ENCODE measurements at places on chromosomes 2 and 18.

- DNase-seq, result no peak
Observed at GRCh38 chr2:177989029-177989885, 83.3 kb downstream of the PDE11A start.

GRCh38 chr2:209236377-209236776 is 187.5 kb upstream of the MAP2 start:
- no peak for DNase-seq

DNA sequence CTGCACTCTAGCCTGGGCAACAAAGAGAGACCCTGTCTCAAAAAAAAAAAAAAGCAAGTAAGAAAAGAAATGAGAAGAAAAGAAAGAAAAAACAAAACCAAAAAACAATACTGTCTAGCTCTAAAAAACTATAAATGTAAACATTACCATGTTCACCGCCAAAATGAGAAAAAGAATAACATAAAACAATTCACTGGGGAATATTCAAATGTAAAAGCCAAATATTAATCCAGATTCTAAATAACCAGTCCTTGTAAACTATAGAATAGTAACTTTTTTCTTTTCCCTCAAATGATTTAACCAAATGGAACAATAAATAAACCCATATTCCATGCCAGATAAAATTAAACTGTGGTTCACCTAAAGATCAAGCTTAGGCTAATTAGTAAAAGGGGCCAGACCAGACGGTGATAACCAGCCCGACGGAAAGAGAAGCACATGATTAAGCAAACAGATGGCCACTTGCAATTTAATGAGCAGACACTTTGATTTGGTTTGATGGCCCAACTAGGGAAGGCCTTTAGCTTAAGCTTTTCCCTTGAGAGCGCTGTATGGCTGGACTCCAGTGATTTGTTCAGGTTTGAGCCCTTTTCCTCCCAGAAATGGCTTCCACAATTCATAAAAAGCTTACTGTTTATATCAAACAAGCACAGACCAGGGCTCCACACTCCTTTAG is 39.4 kb upstream of the ZNF397 start:
- no peak for DNase-seq

DNA sequence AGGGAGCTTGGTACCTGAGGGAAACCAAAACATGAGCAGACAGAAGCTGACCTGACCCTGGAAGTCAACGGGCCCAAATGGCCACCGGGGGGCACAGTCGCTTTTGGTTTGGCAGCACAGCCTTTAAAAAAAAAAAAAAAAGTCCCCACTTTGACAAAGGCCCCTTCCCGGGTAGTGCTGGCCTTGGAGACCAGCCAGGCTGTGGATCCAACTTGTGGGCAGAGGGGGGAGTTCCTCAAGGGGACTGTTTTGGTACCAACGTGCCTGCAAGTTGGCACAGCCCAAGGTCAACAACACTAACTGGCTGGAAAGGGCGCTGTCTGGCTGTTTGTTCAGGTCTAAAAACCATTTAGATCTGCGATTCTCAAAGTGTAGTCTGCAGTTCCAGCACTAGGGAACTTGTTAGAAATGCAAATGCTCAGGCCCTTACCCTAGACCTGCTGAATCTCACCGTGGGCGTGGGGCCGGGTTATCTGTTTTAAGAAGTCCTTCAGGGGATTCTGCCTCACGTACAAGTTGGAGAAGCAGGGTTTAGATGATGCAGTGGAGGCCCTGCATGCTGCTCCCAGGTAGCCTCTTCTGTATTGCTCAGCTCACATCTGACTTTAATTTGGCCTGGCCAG is 83.0 kb downstream of the LPIN1 start:
- DNase-seq, result peak; percentile 77

DNA sequence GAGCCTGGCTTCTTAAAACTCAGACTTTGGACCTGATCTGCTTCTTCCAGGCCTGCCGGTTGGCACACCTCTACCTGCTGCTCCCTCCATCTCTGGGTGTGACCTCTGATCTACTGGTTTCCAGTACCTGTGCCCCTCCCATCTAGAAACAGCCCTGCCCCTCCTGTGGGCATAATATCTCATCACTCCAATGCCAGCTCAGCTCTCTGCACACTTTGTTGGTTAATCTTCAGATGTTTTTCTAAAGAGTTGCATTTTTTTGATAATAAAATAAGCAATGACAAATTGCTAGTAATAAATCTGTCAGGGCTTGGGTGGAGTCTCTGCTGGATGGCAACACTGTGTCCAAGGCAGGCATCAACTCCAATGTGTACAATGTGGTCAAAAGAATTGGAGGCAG is 89.6 kb upstream of the PPP1CB start:
- no peak for DNase-seq
